ENCODE measurements at places on chromosomes 13 and 19. TPM values are rescaled to one million over a fixed set of nuclear protein-coding genes. Genes with fewer than 3 reads are reported as not detected.
A peak's percentile ranks its signal among the peaks of the same experiment; 100 is the strongest.

The ZNF99 gene
- total RNA-seq: not detected

The OLFM4 gene
- not detected for total RNA-seq

GRCh38 chr19:51001515-51001914, at the start of gene KLK8:
TSS of gene KLK8 (minus strand) at chr19:51001604. CDS start at chr19:51001167, 437 bp downstream.
- H3K4me3 ChIP-seq: no peak within 1 kb of the TSS
- H3K27ac ChIP-seq: no peak within 1 kb of the TSS
- DNase-seq: no peak
- no peaks in the 10 kb centered on the region for H3K36me3 ChIP-seq

DNA sequence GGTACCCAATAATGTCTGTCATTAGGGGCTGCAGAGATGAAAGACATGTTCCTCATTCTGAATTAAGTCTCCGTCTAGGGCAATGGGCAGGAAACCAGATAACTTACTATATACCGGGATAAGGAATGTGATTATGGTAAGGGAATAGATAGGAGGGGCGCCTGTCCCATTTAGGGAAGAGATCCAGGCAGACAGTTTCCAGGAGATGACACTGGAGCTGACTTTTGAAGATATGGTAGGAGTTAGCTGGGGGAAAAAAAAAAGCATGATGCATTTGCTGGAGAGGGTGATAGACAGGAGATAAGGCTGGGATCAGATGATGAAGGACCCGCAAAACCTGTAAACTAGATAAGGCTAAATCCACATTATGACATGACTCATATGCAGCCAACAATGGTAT, 340.7 kb downstream of the DCT start:
- no peak overlapping the region for H3K4me3 ChIP-seq
- H3K36me3 ChIP-seq: no peaks in the 10 kb centered on the region
- no peak for DNase-seq
- no peak overlapping the region for H3K27ac ChIP-seq
- H3K27me3 ChIP-seq: no peaks in the 10 kb centered on the region

- H3K27ac ChIP-seq: peak overlapping the region; percentile 82
- peaks cover 67% of the 10 kb centered on the region for H3K4me1 ChIP-seq
- H3K36me3 ChIP-seq: peaks cover 16% of the 10 kb centered on the region
These were observed 28.4 kb downstream of the SAE1 start for GRCh38 chr19:47158879-47159503.

DNA sequence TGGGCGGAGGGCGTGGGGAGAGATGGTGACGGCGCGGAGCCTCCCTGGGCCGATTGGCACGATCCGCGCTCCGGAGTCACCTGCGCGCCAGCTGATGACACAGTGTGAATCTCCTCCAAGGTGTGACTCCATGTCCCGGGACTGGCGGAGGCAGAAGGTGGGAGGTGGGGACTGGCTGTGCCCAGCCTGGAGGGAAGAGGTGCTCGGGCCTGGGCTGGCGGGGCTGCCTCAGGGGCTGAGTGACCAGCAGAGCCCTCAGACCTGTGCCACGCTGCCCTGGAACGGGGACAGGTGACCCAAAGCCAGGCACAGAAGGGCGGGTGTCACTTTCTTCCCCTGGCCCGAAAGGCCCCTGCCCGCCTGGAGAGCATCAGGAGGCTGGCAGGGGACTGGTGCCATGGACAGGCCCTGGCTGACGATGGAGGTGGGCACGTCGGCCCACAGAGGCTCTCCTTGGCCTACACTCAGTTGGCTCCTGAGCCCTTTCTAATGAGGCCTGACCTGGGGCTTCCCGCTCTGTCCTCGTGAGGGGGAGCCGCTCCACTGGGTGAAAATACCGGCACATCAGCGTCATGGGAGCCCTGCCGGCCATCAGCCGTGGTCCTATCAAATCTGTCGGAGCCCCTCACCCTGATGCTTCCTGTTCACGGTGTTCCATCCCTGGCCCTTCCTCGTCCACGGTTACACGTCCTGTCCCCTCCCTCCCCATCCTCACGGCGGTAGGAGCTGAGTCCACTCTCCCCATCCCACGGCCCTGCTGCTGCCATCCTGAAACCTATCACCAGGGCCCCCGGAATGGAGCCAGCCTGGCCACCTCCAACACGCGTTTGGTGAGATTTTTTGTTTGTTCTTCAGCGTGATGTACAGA, 75.6 kb downstream of the SPACA7 start:
- no peak for DNase-seq
- H3K4me1 ChIP-seq: no peaks in the 10 kb centered on the region
- no peaks in the 10 kb centered on the region for H3K36me3 ChIP-seq
- H3K27ac ChIP-seq: no peak overlapping the region
- no peaks in the 10 kb centered on the region for H3K27me3 ChIP-seq

DNA sequence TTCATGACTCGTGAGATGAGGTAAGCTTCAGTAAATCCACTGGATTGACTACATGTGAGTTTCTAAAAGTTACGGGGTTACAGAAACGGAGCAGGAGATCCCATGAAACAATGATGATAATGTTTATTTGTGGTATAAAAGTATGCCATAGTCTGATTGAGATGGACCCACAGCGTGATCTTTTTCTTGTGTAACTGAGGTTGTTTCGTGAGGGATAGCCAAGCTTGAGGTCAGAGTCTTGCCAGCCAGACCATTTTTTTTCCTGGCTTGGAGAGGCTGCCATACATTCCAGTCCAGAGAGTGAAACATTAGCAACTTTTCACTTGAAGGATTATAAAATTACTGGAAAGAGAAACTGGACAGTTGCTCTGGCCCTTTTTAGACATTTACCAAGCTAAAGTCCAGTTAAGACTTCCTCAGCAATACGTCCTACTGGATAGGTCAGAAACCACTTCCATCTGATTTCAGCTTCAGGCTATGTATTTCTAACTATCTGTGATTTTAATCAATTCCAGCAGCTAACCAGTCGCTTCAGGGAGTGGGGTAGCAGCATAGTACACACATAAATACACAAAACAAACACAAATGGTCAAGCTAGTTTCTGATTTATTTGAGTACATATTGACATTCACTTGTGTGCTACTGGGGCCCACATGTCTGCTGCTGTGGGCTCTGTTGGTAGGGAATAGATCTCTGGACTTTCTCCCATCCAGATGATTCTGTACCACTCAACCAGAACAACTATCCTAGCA, 194.6 kb downstream of the POSTN start:
- no peaks in the 10 kb centered on the region for H3K4me1 ChIP-seq
- H3K27ac ChIP-seq: no peak overlapping the region
- no peak overlapping the region for H3K4me3 ChIP-seq
- H3K27me3 ChIP-seq: no peaks in the 10 kb centered on the region

GRCh38 chr13:73065665-73066340, 7.0 kb downstream of the KLF5 start:
- no peak overlapping the region for H3K27ac ChIP-seq
- no peak for DNase-seq
- H3K36me3 ChIP-seq: no peaks in the 10 kb centered on the region
- peaks cover under 1% of the 10 kb centered on the region for H3K4me1 ChIP-seq

The ZNF221 gene
- total RNA-seq: 3.5 TPM

DNA sequence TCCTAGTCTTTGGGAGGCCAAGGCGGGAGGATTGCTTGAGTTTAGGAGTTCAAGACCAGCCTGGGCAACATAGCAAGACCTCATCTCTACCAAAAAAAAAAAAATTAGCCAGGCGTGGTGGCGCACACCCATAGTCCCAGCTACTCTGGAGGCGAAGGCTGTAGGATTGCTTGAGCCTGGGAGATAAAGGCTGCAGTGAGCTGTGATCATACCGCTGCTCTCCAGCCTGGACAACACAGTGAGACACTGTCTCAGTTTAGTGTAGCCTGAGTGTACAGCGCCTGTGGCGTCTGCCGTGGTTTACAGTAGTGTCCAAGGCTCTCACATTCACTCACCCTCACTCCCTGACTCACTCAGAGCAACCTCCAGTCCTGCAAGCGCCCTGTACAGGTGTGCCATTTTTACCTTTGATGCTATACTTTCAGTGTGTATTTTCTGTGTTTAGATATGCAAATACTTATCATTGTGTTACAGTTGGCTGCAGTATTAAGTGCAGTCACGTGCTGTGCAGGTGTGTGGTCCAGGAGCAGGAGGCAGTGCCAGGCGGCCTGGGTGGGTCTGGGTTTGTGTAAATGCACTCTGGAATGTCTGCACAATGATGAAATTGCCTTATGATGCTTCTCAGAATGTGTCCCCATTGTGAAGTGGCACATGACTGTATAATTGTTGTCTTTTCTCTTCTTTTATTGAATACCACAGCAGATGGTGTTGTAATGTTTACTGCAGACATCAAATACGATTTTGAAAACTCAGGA, 36.1 kb upstream of the DCUN1D2 start:
- H3K4me1 ChIP-seq: no peaks in the 10 kb centered on the region
- DNase-seq: no peak
- no peak overlapping the region for H3K27ac ChIP-seq
